Activated naive CD4-positive, alpha-beta T cell (primary cell): ENCODE measurements at places on chromosomes 2 and 18.

- no peak for DNase-seq
These were observed 227.2 kb downstream of the AFF3 start for GRCh38 chr2:99915108-99915675.

DNA sequence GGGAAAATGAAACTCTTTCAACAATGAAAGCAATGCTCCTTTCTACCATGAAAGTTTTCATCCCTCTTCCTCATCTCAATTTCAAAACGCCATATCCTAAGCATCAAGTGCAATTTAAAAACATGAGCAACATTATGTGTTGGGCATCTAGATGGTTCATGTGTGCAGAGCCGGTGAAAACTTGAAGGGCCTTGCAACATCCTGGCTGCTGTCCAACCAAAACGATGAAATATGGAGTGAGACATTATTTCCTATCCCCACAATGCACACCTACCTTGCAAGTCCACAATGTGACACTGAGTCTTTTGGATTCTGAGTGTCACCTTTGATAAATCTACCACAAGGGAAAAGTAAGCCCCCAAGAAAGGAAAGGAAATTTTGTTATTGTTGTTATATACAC, 110.0 kb downstream of the NCKAP5 start:
- DNase-seq: no peak

GRCh38 chr2:241092677-241093076, 9.4 kb downstream of the MTERF4 start:
- DNase-seq: no peak

- DNase-seq: no peak
These were observed 373.6 kb upstream of the TRIB2 start for GRCh38 chr2:12343141-12343540.

DNA sequence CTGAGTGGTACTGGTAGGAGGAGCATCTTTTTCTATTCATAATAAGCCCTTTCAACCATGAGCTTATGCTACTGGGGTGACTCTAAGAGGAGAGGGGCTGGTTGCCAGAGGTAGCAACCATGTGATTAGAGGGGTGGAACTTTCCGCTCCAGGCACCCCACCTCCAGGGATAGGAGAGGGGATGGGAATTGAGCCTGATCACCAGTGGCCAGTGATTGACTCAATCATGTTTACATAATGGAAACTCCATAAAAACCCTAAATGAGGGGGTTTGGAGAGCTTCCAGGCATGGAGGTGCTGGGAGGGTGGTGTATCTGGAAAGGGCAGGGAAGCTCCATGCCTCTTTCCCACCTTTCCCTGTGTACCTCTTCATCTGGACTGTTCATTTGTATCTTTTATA, 46.6 kb upstream of the RHOB start:
- DNase-seq: no peak

DNA sequence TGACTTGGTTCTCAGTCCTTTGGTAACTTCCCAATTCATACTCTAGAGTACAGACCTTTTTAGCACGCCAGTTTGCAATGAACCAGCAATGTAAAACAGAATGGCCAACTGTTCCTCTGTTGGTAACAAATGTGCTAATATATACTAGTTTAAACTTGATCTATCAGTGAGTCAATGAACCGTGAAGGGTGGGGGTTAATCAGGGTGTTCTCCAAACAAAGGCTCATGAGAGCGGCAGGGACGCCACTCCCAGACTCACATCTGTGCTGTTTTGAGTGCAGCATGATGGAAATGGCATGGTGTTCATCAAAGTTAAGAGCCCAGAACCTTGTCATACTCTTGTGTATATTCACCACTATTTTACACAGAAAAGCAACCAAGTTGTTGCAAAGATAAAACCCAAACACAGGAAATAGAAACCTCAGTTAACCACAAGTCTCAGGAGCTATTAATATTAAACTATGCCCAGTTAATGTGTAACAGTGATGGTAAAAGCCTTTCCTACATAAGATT, 70.3 kb downstream of the CERKL start:
- no peak for DNase-seq

- no peak for DNase-seq
These were observed 34.0 kb downstream of the SH3RF3 start for GRCh38 chr2:109162999-109163398.

GRCh38 chr18:6239716-6240115, 175.0 kb downstream of the L3MBTL4 start:
- no peak for DNase-seq

- no peak for DNase-seq
These were observed 93.0 kb upstream of the MYO3B start for GRCh38 chr2:170084820-170085491.

- DNase-seq: no peak
These were observed 17.1 kb upstream of the ANKRD62 start for GRCh38 chr18:12076424-12077140.

- no peak for DNase-seq
These were observed 90.0 kb upstream of the TAF1B start for GRCh38 chr2:9753276-9753600.

- no peak for DNase-seq
These were observed 54.5 kb downstream of the TSHZ1 start for GRCh38 chr18:75264926-75265597.

- no peak for DNase-seq
These were observed 430 bp downstream of the BIN1 start for GRCh38 chr2:127106457-127106990.

DNA sequence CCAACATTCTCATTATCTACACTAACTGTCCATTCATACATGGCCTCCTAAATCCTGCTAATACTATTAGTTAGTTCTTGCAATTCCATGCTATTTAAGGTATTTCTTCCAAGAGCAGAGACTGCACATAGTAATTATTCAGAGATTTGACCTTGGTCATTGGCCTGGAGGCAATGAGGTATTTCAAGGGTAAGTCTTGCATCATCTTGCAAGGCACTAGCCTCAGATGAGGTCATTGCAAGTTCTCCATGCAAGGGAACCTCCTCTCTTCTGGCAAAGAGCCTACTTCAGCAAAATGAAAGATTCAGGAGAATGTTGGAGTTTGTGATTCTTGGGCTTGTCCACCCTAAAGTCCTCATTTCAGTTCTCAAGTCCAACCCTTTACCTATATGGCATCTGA, 48.5 kb upstream of the IKZF2 start:
- no peak for DNase-seq

DNA sequence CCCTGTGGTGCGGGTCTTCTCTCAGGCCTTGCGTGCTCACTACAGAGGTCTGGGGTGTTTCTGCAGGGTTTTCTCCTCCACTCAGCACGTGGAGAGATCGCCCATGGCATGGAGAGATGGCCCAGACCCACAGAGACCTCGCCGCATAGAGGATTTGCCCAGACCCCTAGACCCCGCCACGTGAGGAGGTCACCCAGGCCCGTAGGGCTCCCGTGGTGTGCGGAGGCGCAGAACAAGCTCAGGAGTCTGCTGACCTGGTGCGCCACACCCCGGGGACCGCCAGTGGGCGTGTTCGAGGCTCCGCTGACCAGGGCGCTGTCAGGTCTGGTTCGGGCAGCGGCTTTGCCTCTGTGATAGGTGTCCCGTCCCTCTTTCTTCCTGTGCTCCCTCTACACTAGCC, 64.5 kb downstream of the ADI1 start:
- DNase-seq: no peak

- DNase-seq: no peak
These were observed 89.4 kb upstream of the MAP2 start for GRCh38 chr2:209334188-209335017.

DNA sequence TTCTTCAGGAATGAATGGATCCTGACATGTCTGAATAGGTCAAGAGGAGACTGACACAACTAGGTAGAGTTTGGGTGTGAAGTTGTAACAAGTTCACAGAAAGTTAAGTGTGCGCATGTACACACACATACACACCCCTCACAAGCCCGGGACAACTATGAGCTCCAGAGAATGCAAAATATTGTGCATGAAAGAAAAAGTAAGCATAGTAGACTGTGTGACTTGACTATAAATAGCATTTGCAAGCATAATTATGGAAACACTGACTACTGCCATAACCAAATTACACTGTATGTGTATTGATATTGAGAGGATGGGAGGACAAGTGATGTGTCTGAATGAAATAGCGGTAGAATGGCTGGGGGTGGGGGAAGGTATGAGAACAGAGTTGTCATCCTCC, 157.1 kb upstream of the NCK2 start:
- no peak for DNase-seq

DNA sequence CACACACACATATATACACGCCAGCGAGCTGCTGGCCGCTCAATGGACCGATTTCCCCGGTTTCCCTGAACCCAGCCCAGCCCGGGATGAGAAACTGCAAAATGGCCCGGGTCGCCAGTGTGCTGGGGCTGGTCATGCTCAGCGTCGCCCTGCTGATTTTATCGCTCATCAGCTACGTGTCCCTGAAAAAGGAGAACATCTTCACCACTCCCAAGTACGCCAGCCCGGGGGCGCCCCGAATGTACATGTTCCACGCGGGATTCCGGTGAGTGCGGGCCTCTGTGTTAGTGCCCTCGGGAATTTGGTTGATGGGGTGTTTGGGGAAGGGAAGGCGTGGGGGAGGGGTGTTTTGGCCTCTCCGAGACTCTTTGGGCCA, 392 bp downstream of the ST8SIA3 start:
- DNase-seq: no peak

- DNase-seq: no peak
These were observed 39.9 kb upstream of the SP3 start for GRCh38 chr2:174004905-174005605.

DNA sequence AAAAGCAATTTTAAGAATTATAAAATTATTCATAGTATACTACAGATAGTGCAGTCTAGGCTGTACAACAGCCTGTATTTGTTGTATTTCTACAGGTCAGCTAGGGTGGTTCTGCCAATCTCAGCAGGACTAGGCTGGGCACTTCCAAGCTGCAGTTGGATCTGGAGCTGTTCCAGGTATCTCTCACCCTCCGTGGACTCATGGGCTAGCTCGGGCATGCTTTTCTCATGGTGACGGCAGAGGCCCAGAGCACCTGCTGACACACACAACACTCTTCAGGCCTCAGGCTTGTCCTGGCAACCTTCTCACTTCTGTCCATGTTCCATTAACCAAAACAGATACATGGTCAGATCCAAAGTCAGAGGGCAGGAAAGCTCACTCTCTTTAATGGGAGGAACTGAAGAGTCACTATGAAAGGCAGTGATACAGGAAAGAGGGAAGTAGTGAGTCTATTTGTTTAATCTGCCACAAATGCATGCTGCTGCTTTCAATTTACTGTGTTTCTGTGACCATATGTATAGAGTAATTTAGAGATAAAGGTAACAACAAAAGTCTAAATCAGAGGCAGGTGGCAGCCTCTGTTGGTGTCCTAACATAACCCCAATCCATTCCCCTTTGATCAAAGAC, 462.4 kb upstream of the ACVR2A start:
- no peak for DNase-seq

GRCh38 chr2:842151-842803, 108.4 kb upstream of the SNTG2 start:
- no peak for DNase-seq

DNA sequence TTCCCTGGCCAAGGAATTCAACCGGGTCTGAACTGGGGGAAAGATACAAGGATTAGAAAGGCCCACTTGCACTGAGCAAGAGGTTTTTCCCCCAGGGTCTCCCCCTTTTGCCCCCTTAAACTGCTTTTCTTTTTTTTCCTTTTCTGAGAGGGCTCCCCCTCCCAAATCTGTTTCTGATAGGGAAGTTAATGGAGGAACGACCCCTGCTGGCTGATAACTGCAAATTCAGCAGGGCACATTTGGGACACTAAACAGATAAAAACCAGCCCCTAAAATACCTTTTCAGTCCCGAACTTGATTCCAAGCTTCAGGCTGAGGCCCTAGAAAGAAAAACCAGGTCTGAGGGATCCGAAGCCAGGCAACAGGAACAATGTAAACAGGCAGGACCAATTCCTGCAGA, 1012.4 kb upstream of the CRIM1 start:
- no peak for DNase-seq

DNA sequence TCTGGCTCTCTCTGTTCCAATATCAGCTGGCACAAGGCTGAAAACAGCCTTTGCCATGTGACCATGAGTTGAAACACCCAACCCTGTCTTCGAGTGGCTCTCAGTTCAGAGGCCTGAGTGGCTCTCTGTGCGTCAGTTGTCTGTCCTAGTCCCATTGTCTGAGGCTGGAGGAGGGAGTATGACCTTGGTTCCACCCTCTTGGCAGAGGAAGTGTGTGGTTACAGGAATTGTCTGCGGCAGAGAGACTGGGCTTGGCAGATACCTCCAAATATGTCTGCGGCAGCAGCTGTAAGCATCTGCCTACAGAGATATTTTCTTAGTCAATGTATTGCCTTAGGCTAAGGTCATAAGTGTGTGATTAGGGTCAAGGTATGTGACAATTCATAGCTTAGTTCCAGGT, 32.6 kb downstream of the CNGA3 start:
- DNase-seq: no peak

- DNase-seq: no peak
These were observed 887.2 kb upstream of the KLHL29 start for GRCh38 chr2:22497789-22498188.

DNA sequence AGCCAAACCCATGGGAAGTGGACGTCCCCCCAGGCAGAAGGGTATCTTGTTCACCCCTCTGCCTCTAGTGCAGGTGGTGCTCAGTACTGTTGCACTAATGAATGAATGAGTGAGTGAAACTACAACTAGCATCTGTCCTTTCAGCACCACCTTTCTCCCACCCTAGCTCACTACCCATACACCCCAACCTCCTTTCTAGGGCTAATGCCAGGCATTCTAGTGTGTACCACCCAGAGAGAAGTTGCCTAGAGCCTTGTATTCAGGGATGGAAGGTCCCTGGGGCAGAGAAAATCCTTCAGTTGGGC, 22.5 kb downstream of the CCT7 start:
- DNase-seq: no peak

GRCh38 chr2:29035016-29035745, 39.1 kb downstream of the PCARE start:
- no peak for DNase-seq

GRCh38 chr2:26429779-26430578, 28.3 kb downstream of the DRC1 start:
- no peak for DNase-seq

GRCh38 chr2:140567734-140568133, 1563.1 kb downstream of the LRP1B start:
- DNase-seq: no peak

- no peak for DNase-seq
These were observed 160.3 kb upstream of the TCF4 start for GRCh38 chr18:55748227-55748738.

DNA sequence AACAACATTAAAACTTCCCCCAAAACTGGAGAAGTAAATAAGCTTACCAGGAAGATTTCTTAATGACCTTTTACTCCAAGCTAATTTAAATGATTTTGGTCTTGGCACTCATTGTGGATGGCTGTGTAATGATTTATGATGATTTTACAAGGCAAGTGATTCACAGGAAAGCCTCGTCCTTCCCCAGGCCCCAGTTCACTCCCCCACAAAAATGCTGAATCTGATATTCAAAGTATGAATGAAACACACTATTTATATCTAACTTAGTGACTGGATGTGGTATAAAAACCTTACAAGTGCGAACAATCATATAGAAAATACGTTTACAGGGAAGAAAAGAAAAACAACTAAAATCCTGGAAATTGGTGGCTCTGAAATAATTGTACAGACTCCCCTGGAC, 49.8 kb downstream of the ZNF516 start:
- no peak for DNase-seq
